ENCODE measurements at places on chromosomes 2 and 18.

- DNase-seq = no peak
Measured at GRCh38 chr2:46181789-46182530, 115.2 kb upstream of the EPAS1 start.

GRCh38 chr2:15608392-15608761 is 16.7 kb downstream of the DDX1 start:
- DNase-seq = no peak

GRCh38 chr18:34049511-34049910 is 175.2 kb downstream of the NOL4 start:
- DNase-seq = no peak

- DNase-seq = no peak
Measured at GRCh38 chr2:224098481-224099230, 59.6 kb upstream of the SERPINE2 start.

DNA sequence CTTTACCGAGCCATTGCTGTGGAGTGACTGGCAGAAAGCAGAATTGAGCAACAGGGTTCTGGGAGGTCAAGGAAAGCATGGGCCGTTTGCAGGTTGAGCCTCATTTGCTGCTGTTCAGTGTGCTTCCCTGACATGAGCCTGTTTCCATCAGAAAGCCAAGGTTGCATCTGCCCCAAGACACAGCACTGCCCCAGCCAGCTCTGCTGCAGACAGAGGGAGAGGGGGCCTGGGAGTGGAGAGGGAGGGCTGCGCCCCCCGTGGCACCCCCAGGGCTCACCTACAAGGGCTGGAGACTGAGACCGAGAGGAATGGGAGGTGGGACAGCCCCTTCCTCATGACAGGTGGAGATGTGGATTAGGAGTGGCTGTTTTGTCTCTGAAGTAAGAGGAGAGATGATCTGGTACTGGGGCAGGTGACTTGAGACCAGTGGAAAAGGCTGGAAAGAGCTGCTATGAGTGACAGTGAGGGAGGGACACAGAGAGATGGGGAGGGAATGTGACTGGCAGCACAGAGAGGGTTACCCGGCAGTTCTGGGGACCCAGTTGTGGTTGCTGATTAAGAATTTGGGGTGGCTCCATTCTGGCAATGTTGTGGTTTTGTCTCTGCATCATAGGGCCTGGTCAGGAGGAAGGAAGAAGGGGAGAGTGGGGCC is 218.0 kb downstream of the DYSF start:
- DNase-seq = no peak

- no peak for DNase-seq
Measured at GRCh38 chr2:223262946-223263345, 211.0 kb downstream of the KCNE4 start.

DNA sequence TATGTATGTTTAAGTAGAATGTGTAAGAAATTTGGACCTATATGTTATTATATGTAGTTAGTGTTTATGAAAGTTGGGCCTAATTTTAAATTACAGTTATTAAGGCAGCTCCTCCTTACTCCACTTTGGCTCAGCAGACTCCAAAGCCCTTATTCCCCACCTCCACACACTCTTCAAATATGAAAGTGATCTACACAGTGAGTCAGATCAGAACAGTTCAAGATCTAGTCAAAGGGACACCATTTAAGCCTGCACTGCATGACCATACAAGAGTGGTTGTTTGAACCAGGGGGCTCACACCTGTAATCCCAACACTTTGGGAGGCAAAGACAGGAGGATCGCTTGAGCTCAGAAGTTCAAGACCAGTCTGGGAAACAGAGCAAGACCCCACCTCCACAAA is 21.2 kb upstream of the PMAIP1 start:
- no peak for DNase-seq

DNA sequence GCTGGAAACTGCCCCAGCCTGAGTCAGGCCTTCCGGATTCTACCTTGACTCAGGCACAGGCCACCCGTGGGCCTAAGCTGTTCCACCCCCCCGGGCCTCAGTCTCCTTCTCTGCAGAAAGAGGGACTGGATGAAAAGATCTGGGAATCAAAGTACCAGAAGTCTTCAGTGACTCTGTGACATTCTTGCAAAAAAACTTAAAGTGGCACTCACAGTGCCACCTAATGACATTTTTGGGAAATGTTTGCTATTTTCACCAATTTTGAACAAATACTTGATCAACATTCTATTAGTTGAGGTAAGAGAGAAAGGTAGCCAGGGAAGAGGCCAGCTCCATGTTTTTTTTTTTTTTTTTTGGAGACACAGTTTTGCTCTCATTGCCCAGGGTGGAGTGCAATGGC is 48.3 kb upstream of the ACAA2 start:
- DNase-seq = no peak

DNA sequence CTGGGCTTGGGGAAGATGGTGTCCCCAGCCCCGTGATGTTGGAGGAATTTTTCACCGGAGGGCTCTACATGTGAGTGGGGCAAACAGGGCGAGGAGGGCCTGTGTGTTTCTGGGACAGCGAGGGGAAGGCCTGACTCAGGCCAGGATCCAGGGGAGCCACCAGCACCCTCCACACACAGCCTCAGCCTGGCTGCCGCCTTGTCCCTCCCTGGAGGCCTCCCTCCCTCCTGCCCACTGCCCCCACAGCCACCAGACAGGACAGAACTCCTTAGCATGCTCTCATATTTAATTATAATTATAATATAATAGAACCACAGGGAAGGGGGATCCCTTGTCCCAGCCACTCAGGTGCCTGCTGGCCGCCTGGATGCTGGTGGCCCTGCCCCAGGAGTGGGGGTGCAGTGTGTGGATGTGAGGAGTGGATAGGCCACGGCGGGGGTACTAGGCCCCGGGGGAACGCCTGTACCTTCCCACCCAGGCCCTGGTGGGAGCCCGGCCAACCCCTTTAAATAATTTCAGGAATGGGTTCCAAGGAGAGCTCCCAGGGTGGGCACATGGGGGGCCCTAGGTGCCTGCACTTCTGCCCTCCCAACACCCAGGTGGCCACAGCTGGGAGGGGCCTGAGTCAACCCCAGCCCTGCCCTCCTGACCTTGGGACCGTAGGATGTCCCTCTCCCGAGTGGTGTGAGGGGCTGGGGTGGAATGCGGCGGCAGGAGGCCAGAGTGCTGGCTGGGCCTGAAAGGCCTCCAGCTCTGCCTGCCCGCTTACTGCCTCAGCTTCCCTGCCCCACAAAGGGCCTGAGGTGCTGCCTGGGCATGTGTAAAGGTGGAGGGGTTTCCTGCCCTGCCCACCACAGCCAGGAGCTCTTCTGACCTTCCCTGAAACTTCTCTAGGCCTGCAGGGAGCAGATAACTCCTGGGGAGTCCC is 8.8 kb downstream of the PDCD1 start:
- no peak for DNase-seq
